ENCODE measurements at places on chromosomes 7 and 10.

- DNase-seq, result no peak
Observed at GRCh38 chr7:101882595-101883564, 65.5 kb downstream of the CUX1 start.

GRCh38 chr7:38141187-38141586 lies 36.9 kb upstream of the STARD3NL start:
- no peak for DNase-seq

- DNase-seq, result no peak
Observed at GRCh38 chr7:158527915-158528502, 59.6 kb downstream of the PTPRN2 start.

- DNase-seq, result no peak
Observed at GRCh38 chr7:23426876-23427275, 43.4 kb downstream of the IGF2BP3 start.

GRCh38 chr7:114931656-114932011 lies 9.7 kb downstream of the MDFIC start:
- peak; percentile 47 for DNase-seq

DNA sequence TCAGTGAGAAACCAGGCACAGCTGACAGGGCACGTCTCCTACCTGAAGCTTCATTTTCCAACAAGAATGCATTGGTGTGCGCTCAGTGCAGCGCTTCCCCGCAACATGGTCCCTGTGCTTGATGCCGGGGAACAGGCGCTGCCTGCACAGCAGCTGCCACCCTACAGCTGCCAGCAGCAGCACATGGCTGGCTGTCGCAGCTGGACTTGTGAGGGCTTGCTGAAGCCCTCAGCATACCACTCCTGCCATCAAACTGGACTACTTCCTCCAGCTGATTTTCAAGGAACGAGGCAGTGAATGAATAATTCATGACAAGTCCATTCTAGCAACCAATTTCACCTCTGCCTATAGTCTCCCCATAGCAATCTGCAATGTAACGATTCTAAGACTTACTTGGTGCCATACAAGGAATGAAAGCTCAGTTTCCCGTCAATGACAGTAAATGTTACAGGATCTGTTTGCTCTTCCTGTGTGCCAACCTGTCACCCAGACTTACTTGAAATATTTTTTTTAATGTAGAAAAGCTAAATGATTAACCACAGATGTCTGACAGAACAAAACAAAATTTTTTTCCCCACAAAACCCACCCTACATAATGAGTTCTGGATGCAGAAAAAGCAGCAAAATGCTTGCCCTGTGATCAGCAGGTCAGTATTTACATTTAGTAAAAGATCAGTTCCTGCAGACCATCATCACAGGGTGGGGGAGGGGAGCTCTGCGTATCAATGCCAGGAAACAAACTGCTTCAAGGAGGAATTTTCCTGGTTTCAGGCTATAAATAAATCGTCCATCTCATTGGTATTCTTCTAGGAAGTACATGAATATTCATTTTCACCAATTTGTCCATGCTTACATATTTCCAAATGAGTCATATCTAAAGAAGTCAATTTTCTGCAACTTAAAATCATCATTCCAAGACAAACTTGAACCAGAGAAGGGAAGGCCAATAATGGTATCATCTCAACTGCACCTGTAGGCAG lies 140.6 kb downstream of the ALOX5 start:
- no peak for DNase-seq

DNA sequence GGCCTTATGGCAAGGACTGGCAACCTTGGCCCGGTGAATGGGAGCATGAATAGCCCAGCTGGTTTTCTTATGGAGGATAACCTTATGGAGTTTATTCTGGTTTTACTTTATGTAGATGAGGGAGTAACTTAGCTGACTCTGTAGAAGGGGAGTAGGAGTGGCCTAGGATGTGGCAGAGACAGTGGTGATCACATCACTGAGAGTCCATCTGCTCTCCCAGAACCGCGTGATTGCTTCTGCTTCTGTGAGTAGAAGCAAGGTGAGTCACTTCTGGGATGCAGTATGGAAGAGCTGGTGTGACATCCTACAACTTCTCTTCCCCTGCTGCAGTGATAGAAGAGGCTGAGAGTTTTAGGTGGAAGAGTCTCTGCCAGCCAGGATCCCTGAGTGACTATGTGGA lies 129.2 kb downstream of the RPS24 start:
- DNase-seq, result no peak

- DNase-seq, result no peak
Observed at GRCh38 chr7:75968561-75969001, 25.8 kb downstream of the TMEM120A start.

GRCh38 chr7:1081931-1082401 lies 5.9 kb upstream of the GPER1 start:
- DNase-seq, result no peak

DNA sequence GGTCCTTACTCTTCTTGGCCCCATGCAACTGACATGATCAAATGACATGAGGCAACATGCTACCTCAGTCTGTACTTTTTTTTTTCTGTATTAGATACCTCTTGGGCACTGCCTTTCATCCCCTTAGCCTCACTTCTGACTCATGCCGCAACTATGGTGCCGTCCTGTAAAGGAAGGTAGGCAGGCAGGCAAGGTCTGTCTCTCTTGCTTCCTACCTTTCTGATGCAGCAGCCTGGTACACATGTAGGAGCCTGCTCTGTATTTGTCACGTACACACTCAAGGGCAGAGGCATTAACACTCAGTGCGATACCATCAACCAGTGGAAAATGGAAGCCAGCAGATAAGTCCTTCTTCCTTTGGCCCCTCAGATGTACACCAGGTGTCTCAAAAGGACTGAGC lies 146.7 kb downstream of the ATE1 start:
- no peak for DNase-seq

GRCh38 chr10:12717981-12718707 lies 283.4 kb downstream of the CCDC3 start:
- DNase-seq, result no peak

- no peak for DNase-seq
Observed at GRCh38 chr10:55627501-55628051, 733.5 kb downstream of the ZWINT start.

- no peak for DNase-seq
Observed at GRCh38 chr10:74419491-74419951, 268.5 kb downstream of the ADK start.

- DNase-seq, result no peak
Observed at GRCh38 chr7:70657989-70658632, 473.8 kb upstream of the GALNT17 start.

DNA sequence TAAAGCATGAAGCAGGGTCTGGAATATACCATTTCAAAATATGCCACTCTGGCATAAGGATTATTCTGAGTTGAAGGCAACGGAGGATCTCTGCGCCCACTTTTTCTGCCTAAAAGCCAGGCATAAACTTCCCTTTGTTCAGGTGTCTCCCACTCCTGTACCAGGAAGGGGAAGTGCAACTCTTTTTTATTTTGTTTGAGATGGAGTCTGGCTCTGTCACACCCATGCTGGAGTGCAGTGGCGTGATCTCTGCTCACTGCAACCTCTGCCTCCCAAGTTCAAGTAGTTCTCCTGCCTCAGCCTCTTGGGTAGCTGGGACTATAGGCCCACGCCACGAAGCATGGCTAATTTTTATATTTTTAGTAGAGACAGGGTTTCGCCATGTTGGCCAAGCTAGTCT lies 18.2 kb downstream of the SVIL start:
- DNase-seq, result no peak

GRCh38 chr7:39539816-39540215 lies 26.4 kb upstream of the YAE1 start:
- no peak for DNase-seq

GRCh38 chr7:69550991-69551390 lies 47.3 kb upstream of the AUTS2 start:
- DNase-seq, result no peak

DNA sequence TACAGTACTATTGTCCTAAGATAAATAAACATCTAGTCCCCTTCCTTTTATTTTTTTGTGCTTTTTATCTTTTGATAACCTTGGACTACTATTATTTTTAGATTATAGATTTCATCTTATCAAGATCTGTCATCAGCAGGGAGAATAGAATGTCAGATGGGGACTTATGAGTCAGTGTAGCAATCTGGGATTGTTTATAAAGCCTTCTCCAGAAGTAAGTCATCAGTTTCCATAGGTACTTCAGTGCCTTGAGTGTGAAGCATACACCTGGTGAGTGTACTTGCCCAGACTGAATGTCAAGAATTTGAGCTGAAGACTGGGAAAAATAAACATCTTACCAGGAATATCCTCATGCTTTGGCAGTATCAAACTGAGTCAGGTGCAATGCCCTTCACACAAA lies 2.1 kb downstream of the CASD1 start:
- no peak for DNase-seq

Data from stimulated activated CD4-positive, alpha-beta T cell treated with anti-CD3 and anti-CD28 coated beads, Interleukin-4, amount 100 ng/mL, for 4 hours (primary cell).